Activated CD4-positive, CD25-positive, alpha-beta regulatory T cell (primary cell): ENCODE measurements at places on chromosomes 16 and 17.
A peak's percentile ranks its signal among the peaks of the same experiment; 100 is the strongest.

- DNase-seq: no peak
Observed at GRCh38 chr16:11264155-11264832, 4.8 kb downstream of the TNP2 start.

DNA sequence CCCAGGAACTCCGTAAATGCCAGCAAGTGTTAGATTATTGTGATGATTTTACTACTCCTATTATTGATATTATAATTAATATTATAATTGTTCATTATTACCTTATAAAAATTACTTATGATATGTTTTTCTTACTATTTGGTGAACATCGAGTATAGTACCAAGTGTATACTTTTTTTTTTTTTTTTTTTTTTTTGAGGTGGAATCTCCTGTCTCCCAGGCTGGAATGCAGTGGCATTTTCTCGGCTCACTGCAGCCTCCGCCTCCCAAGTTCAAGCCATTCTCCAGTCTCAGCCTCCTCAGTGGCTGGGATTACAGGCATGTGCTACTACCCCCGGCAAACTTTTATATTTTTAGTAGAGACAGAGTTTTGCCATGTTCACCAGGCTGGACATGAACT, 347.0 kb downstream of the WWOX start:
- no peak for DNase-seq

DNA sequence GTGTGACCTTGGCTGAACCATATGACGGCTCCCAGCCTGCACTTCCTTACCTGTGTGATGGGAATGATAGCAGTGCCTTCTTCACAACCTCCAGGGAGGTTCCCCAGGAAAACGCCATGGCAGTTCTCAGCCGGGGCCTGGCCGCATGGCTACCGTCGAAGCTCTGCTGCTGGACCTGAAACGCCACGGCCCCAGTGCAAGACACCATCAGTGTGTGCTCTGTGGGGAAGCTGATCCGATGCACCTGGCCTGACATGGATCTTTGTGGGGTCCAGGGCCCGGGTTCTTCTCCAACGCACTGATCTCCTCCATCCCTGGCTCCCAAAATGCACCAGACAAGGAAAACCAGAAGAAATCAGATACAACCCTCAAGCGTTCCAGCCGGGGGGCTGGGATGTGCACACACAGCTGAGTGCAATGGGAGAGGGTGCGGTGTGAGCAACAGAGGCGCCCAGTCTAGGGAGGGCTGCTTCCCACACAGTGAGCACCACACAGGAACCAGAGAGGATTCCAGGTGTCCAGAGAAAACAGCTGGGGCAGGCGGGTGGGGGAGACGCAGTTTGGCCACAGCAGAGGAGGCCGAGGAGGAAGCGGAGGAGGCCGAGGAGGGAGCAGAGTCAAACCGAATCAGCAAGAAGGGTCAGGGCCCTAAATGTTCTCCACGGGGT, 54.3 kb upstream of the ZNF469 start:
- DNase-seq: no peak

- no peak for DNase-seq
Observed at GRCh38 chr17:6461792-6462524, 17.7 kb downstream of the PIMREG start.

GRCh38 chr17:58176200-58176599, 9.4 kb downstream of the OR4D2 start:
- DNase-seq: no peak

- no peak for DNase-seq
Observed at GRCh38 chr17:56899403-56899802, 14.4 kb downstream of the TRIM25 start.

DNA sequence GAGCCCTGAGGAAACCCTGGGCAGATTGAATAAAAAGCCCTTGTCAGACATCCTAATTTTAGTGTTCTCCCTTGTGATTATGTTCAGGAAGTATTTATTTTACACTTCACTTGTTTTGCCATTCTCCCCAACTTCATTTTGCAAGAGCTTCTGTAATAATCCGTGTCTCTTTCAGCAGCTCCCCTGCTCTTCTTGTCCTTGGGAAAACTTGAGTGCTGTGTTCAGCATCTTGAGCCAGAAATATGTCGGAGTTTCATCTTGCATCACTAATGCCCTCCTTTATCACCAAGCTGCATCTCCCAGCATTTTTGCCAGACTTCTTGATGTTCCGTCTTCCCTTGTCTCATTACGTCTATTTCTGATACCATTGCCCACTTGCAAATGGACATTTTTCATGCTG, 486.5 kb upstream of the EEF2KMT start:
- no peak for DNase-seq

DNA sequence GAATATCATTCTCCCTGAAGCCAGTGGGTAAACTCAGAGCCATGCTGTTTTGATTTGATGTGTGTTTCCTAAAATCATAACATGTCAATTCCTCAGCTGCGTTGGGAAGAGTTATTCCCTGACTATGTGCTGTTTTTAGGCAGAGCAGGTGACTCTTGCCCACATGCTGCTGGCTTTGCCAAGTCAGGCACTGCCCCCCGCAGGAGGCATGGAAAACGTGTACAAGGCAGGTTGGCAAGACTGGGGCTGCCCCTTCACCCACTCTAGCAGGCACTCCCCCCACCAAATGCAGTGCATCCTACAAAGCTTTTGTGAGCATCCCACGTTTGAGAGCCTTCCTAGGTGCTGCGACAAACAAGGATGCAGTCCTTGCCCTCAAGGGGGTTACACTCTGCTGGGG, 38.3 kb upstream of the NAT9 start:
- no peak for DNase-seq

- no peak for DNase-seq
Observed at GRCh38 chr17:4771519-4772234, at the start of gene TM4SF5. Gene TM4SF5 (plus strand): TSS chr17:4771886. CDS start chr17:4771923, 37 bp downstream.

DNA sequence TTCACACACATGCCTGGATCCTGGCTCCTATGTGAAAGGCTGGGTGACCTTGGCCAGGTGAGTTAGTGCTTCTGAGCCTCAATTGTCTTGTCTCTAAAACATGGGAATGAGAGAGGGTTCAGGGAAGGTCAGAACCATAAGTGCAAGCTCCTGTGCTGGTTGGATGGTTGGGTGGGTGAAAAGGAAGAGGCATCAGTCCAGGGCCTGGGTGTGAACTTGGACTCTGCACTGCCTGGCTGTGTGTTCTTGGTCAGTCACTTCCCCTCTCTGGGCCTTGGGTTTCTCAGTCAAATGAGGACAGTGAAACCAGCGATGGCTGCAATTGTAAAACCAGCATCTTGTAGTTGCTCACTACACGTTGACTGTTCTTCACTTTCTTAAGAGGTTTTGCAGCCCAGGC, 643 bp upstream of the KCNG4 start:
- no peak for DNase-seq

DNA sequence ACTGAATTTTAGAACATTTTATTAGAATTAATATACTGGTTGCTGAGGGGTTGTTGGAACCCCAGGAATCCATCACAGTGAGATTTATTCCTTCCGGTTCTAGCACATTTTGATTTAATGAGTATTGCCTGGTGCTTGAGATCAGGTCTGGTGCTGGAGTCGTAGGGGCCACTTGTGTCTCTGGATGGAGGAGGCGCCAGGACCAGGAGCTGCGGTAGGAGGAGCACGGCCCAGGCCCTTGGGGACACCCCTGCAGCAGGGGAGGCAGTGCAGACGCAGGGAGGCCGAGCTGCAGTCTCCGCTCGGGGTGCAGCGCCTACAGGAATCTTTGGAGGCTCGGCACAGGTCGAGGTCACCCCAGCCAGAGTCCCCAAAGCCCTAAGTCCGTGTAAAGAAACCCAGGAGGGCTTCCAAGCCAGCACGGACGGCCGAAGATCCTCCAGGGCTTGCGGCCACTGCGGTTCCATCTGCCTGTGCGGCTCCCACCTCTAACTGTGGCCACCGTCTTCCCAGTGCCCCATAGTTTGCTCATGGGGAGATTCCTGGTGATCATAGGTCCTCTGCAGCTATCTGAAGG, 66.2 kb upstream of the CREBBP start:
- no peak for DNase-seq

- peak; percentile 65 for DNase-seq
Observed at GRCh38 chr17:44187131-44187899, 543 bp downstream of the TMUB2 start.

DNA sequence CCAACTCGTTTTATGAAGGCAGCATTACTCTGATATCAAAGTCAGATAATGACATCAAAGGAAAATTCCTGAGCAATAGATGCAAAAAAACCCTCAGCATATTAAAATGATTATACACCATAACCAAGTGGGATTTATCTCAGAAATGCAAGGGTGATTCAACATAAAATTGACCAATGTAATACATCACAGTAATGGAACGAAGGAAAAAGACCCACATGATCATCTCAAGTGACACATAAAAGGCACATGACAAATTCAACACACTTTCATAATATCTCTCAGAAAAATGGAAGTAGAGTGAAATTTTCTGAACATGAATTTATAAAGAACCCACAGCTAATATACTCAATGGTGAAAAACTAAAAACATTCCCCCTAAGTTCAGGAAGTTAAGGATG, 118.8 kb downstream of the ITFG1 start:
- no peak for DNase-seq

DNA sequence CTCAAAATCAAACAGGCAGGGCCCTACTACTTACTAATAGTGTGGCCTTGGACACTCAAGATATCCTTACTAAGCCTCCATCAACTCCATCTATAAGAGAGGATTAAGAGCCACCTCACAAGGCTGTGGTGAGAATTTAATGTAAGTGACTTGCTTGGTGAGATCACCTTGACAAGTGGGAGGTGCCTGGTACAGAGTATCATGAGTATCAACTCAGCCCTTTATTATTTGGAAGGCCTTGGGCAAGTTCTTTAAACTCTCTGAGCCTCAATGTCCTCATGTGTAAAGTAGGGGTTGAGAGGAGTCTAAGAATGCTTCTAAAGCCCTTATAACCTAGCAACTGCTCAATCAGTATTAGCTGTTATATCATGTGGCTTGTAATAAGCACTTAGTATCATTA, 15.0 kb downstream of the THUMPD1 start:
- no peak for DNase-seq

GRCh38 chr16:17173281-17173680, 297.5 kb downstream of the XYLT1 start:
- DNase-seq: no peak

- DNase-seq: no peak
Observed at GRCh38 chr17:27562777-27563455, 68.1 kb upstream of the LGALS9 start.

DNA sequence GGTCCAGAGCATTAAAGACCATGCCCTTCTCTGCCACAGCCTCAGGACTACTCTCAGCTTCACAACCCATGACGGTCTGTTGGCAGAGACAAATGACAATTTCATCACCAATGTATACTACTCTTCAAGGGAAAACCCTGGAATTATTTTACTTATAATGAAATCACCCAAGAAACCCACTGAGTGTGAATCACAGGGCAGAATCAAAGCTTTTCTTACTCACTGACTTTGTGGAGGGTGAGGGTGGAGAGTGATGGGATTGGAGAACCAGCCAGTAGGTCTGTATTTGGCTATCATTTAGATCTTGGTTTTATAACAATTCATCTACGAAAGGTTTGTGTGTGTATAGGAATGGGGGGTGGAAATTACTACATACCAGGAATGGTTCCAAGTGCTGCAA, 442.6 kb downstream of the SHISA9 start:
- DNase-seq: no peak

- no peak for DNase-seq
Observed at GRCh38 chr17:76644995-76645394, 1.4 kb upstream of the ST6GALNAC1 start.

- DNase-seq: no peak
Observed at GRCh38 chr16:28167221-28167620, 44.5 kb downstream of the XPO6 start.

DNA sequence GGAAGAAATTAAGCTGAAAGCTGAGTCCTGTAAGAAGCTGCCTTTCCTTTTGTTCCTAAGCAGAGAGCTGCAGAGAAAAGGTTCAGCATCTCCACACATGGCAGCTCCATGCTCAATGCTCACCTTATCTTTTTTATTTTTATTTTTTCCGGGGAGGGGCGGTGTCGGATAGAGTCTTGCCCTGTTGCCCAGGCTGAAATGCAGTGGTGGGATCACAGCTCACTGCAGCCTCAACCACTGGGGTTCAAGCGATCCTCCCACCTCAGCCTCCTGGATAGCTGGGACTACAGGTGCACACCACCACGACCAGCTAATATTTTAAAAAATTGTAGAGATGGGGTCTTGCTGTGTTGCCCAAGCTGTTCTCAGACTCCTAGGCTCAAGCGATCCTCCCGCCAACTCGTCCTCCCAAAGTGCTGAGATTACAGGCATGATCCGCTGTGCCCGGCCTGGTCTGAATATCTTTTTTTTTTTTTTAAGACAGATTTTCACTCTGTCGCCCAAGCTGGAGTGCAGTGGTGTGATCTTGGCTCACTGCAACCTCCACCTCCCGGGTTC, 28.3 kb upstream of the CIBAR2 start:
- no peak for DNase-seq

DNA sequence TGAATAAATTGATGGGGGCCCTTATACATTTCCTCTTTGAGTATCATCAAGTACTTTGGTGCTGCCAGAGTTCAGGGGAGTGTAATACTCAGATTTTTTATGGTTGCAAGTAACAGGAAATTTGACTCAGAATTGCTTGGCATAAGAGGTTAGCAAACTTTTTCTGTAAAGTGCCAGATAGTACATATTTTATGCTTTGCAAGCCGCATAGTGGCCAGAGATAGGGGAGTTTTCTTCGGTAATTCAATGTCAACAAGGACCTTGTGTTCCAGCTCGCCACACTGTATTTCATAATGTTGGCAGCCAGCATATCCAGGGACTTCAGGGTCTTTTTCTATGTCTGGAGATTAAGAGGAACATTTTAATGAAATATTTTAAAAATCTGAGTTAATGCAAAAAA, 51.0 kb upstream of the MARCHF10 start:
- DNase-seq: no peak

- no peak for DNase-seq
Observed at GRCh38 chr16:17461951-17462729, 8.6 kb downstream of the XYLT1 start.

DNA sequence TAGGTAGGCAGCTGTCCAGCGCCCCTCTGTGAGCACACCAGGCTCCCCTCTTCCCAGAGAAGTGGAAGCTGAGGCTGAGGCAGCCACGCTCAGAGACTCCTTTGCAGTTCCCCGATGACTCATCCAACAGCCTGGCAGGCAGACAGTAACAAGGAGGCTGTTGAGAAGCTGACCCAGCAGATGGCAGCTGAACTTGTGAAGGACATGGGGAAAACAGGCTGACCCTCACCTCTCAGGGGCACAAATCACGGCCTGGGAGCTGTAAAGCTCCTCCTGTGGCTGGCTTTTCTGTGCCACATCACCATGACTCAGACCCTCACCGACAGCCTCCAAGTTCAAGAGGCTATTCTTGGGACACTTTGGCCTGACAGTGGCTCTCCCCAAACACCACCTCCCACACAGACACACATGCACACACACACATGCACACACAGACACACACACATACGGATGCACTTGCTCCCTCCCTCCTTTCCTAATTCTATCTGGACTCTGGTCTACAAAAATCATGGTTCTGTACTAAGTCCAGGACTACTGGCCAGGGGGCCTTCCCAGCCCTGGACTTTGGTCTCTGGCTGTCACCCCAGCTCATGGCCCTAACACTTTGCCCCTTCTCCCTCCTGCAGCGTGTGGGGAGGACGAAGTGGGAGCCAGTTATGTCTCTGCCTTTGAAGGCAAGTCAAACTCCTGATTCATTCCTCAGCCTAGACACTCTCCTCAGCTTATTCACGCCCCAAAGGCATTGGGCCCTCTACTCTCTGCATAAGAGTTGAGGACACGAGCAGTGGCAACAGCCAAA, 23.2 kb downstream of the MAP3K14 start:
- DNase-seq: no peak

GRCh38 chr17:33012522-33013033, 20.9 kb downstream of the SPACA3 start:
- DNase-seq: no peak
